ENCODE measurements at places on chromosomes 5 and 9.

DNA sequence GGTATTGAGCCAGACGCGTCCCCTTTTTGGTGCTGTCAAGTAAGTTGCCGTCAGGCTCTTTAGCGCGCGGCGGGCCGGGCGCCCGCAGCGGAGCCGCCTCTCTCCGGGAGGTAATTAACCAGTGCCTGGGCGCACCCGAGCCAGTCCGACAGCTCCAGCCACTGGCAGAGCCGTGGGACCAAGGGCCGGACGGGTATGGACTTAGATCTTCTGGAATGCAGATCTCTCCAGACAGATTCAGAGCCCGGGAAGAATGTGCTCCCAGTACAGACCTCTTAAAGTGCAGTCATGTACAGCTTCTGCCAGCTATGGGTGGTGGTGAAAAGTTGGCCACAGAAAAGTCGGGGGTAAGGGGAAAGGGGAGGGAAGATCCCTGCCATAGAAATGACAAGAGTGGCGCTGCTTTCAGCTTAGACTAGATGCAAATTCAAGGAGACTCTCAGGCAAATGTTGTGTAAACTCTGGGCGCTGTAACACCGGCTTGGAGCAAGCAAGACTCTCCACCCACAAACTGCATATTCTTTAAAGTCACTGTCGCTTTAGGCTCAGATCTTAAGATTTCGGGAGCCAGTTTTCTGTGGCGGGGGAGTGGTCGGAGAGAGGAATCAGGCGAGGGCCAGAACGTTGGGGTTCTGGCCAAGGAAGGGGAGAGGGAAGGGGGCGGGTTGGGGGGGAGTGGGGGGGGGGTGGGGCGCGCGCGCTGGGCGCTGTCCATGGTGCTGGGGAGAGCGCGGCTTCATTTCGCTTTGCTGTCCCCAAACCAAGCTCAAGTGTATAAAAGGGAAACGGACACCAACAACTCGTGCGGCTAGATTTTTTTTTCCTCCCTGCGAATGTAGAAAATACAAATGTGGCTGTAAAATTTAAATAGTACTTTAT, 29.2 kb downstream of the NR2F1 start:
- H3K4me3 ChIP-seq, result no peak overlapping the region
- no peak overlapping the region for H3K27ac ChIP-seq
- peaks cover 34% of the 10 kb centered on the region for H3K27me3 ChIP-seq
- DNase-seq, result no peak

DNA sequence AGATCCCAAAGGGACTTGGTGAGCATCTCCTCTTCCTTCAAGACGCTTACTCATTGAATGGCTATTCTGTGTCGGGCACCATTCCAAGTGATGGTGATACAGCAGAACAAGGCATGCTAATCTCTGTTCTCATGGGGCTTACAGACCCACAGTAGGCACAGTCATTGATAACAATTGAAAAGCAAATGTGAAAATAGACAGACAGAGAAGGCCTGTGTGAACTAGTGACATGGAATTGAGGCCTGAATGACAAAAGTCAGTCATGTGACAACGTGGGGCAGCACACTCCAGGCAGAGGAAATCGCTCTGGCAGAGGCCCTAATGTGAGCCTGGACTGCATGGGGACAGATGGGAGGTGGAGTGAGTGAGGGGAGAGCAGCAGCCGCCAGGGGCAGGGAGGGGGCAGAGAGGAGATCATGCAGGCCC, 70.7 kb upstream of the CPLX2 start:
- no peaks in the 10 kb centered on the region for H3K4me1 ChIP-seq
- DNase-seq, result no peak
- no peaks in the 10 kb centered on the region for H3K36me3 ChIP-seq

GRCh38 chr5:16536246-16536645, 70.6 kb upstream of the ZNF622 start:
- no peak overlapping the region for H3K4me3 ChIP-seq
- H3K36me3 ChIP-seq, result no peaks in the 10 kb centered on the region
- no peak overlapping the region for H3K27ac ChIP-seq
- no peaks in the 10 kb centered on the region for H3K27me3 ChIP-seq
- no peak for DNase-seq

DNA sequence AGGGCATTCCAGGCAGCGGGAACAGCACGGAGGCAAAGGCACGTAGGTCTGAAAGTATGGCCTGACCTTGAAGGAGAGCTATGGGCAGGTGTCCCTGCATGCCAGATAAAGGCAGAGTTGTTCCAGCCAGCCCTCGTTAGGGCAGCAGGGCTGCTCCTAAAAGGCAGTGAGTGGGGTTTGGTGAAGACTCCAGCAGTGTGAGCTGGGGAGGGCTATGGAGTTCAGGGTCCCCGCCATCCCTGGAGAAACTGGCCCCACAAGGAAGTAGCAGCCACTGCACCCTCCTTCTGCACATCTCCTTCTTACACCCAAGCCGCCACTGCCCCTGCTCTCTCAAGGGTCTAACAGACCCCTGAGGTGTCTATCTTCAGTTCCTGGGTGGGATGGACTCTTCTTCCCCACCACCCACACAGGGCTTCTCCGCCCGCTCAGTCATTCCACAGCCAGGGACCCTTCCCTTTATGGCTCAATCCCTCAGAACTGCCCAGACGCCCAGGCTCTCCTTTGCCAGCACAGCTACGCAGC, 1.4 kb downstream of the AKNA start:
- peaks cover 5% of the 10 kb centered on the region for H3K36me3 ChIP-seq
- peak overlapping the region; percentile 100 for H3K27ac ChIP-seq
- H3K27me3 ChIP-seq, result no peaks in the 10 kb centered on the region
- no peak for DNase-seq
- H3K4me3 ChIP-seq, result peak overlapping the region; percentile 91

- H3K4me3 ChIP-seq, result no peak overlapping the region
- no peaks in the 10 kb centered on the region for H3K27me3 ChIP-seq
- H3K4me1 ChIP-seq, result no peaks in the 10 kb centered on the region
Measured at GRCh38 chr5:92678640-92679039, 902.4 kb downstream of the NR2F1-AS1 start.

Data from GM12878 (cell line).